ENCODE measurements at places on chromosomes 3 and 15.

DNA sequence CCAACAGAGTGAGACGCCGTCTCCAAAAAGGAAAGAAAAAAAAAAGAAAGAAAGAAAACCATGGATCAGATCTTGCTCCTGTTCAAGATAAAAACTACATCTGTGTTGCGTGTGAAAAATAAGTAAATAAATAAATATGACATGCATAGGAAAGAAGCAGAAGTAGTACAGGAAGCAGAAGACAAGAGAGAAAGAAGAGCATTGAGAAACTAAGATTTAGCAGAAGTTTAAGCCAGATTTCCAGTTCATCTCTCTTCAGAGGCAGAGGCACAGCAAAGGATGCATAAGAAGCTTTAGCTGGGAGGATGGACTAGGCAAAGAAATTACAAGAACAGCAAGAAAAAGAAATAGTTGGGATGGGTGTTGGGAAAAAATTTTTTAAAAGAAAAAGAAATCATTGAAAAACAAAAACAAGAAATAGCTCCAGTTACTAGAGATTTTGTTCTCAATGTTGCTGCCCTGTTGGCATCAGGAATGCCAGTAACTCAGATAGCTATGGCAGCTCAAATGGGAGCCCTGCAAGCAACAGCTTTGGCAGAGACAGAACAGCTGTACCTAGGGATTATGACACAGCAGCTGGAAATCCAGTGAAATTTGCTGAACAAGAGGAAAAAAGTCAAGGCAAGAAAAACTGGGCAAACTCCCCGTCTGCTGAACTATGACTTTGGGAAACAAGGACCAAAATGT, 17.3 kb downstream of the AP3S2 start:
- H3K4me1 ChIP-seq: no peaks in the 10 kb centered on the region
- no peaks in the 10 kb centered on the region for H3K27me3 ChIP-seq
- no peaks in the 10 kb centered on the region for H3K36me3 ChIP-seq
- H3K4me3 ChIP-seq: no peak overlapping the region
- H3K27ac ChIP-seq: no peak overlapping the region

GRCh38 chr3:136070953-136071949, 105.7 kb downstream of the PPP2R3A start:
- H3K36me3 ChIP-seq: no peaks in the 10 kb centered on the region
- H3K27me3 ChIP-seq: no peaks in the 10 kb centered on the region
- H3K4me3 ChIP-seq: no peak overlapping the region
- H3K4me1 ChIP-seq: no peaks in the 10 kb centered on the region

DNA sequence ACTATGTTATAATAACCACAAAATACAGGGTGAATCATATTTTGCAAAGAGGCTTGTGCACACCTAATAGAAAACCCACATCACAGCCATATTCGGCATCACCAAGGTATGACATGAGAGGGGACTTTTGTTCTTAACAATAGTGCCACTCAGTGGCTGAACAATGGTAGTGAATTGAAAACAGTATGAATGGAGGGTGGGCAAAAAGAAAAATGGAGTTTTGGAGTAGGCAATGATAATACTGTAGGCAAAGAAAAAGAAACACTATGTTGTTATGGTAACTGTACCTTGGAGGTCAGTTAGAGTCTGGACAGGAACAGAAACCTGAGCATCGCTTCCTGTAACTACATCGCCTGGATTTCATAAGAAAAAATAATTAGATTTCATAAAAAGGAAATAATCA, 348.6 kb downstream of the PLCL2 start:
- no peaks in the 10 kb centered on the region for H3K4me1 ChIP-seq
- H3K27me3 ChIP-seq: no peaks in the 10 kb centered on the region
- H3K4me3 ChIP-seq: no peak overlapping the region
- H3K27ac ChIP-seq: no peak overlapping the region

- H3K4me1 ChIP-seq: peaks cover 5% of the 10 kb centered on the region
- H3K36me3 ChIP-seq: no peaks in the 10 kb centered on the region
- no peak overlapping the region for H3K4me3 ChIP-seq
- no peak for DNase-seq
- H3K27ac ChIP-seq: no peak overlapping the region
Observed at GRCh38 chr3:15519096-15519495, 2.4 kb downstream of the COLQ start.

DNA sequence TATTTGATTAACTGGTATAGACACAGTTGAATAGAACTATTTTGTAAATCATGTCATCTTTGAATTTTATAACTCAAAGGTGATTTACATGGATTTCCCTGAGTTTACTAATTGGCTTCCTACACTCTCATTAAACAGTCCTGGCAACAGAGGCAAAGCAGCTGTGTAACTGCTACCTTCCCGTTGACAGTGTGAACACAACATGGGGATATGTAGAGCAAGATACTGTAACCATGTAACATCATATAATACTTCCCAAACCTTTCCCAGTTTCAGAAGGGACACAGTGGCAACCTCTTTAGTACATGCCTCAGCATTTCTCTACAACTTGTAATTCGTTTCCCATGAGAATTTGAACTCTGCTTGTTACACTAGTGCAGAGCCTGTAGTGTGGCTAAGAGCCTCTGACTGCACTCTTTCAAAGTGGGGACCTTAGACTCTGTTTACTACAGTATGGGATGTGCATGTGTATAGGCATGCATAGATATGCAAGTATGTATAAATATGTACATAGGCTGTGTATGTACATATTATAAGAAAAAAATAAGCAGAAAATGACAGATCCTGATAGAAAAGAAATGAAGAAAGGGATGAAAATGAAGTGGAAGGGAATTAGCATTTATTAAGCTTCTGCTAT, 299.3 kb downstream of the SLC9A9 start:
- no peaks in the 10 kb centered on the region for H3K27me3 ChIP-seq
- no peaks in the 10 kb centered on the region for H3K36me3 ChIP-seq
- H3K4me1 ChIP-seq: peaks cover 12% of the 10 kb centered on the region
- H3K27ac ChIP-seq: no peak overlapping the region
- DNase-seq: no peak

- no peaks in the 10 kb centered on the region for H3K36me3 ChIP-seq
- peak overlapping the region; percentile 17 for H3K27ac ChIP-seq
- no peaks in the 10 kb centered on the region for H3K27me3 ChIP-seq
- no peaks in the 10 kb centered on the region for H3K4me1 ChIP-seq
Observed at GRCh38 chr3:44883999-44884431, 9.6 kb downstream of the TGM4 start.

- H3K36me3 ChIP-seq: no peaks in the 10 kb centered on the region
- H3K4me1 ChIP-seq: no peaks in the 10 kb centered on the region
- no peaks in the 10 kb centered on the region for H3K27me3 ChIP-seq
- DNase-seq: no peak
- no peak overlapping the region for H3K4me3 ChIP-seq
- H3K27ac ChIP-seq: no peak overlapping the region
Observed at GRCh38 chr3:81726132-81726531, 35.3 kb downstream of the GBE1 start.

GRCh38 chr3:13136426-13136825, 63.2 kb upstream of the IQSEC1 start:
- H3K4me3 ChIP-seq: no peak overlapping the region
- H3K4me1 ChIP-seq: no peaks in the 10 kb centered on the region
- DNase-seq: no peak
- no peaks in the 10 kb centered on the region for H3K27me3 ChIP-seq
- H3K36me3 ChIP-seq: no peaks in the 10 kb centered on the region
- H3K27ac ChIP-seq: no peak overlapping the region

DNA sequence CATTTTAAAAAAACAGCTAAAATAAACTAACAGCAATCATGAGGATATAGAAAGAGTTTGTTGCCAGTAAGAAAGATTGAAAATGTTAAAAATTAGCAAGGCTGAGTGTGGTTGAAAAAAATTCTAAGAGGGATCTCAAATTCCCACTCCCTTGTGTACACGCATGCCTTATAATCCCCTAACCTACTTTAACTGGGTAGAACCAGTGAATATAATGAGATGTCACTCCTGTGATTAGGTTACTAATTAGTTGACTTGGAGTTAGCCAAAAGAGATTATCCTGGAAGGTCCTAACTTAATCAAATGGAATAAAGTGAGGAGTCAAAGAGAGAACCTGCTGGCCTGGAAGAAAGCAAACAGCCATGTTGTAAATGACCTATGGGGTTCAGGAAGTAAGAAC, 286.0 kb upstream of the TGFBR2 start:
- peaks cover 3% of the 10 kb centered on the region for H3K4me1 ChIP-seq
- H3K27ac ChIP-seq: no peak overlapping the region
- no peak overlapping the region for H3K4me3 ChIP-seq
- H3K27me3 ChIP-seq: no peaks in the 10 kb centered on the region
- H3K36me3 ChIP-seq: no peaks in the 10 kb centered on the region

All from hepatocyte (in vitro differentiated cells).